ENCODE measurements at places on chromosomes 6 and 20. TPM values are rescaled to one million over a fixed set of nuclear protein-coding genes. Genes with fewer than 3 reads are reported as not detected.

SOD2 gene
- 182 TPM for total RNA-seq

SNAP25 gene
- not detected for total RNA-seq

SEL1L2 gene
- not detected for total RNA-seq

HLA-DRA gene
- total RNA-seq: 51.0 TPM

GRCh38 chr20:29306390-29307072 lies 1950.9 kb upstream of the DEFB115 start:
- no peak for DNase-seq

DNA sequence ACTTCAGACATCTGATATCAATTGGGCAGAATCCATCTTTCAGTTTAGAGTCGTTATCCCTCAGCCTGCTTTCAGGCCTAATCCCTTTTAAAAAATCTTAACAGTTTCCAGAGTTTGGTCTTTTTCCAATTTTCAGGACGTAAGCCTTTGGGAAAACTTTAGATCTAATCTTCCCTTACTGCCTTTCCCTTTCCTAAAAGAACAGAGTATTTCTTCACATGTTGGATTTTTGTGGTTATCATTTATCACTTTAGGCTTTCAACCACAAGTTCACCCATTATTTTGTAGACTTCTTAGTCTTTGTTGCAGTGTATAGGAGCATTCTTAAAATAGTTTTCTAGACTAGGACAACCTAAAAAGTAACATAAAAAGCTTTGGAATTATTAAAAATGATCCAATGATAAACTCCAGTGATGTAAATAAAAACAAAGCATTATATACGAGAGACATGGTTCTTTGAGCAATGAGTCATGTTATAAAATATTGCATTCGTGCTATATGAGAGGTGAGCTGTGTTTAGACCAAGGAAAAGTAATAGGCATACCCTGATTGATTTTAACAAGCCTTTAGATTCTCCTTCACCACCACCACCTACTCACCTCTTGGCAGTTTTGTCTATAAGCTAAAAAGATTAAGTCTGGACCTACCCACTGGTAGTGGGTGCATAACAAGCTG lies 90.4 kb upstream of the MCHR2 start:
- DNase-seq: no peak
